H1 (cell line): ENCODE measurements at places on chromosomes 13 and 19. TPM values are rescaled to one million over a fixed set of nuclear protein-coding genes. Genes with fewer than 3 reads are reported as not detected.

The ERFL gene
- polyA plus RNA-seq, result 0.08 and 0.12 TPM in 2 replicates

The FCER2 gene
- 0.67 TPM in 2 replicates for polyA plus RNA-seq

The ENOX1 gene
- 0.23 and 0.28 TPM in 2 replicates for polyA plus RNA-seq

The SULT2B1 gene
- polyA plus RNA-seq, result 2.6 and 3.8 TPM in 2 replicates

The PPP1R13L gene
- polyA plus RNA-seq, result 9.1 and 20.4 TPM in 2 replicates

The IGSF23 gene
- polyA plus RNA-seq, result not detected in 2 replicates

The S1PR5 gene
- 2.4 and 3.6 TPM in 2 replicates for polyA plus RNA-seq

The PABPC3 gene
- 0.14 and 0.18 TPM in 2 replicates for polyA plus RNA-seq

The PINLYP gene
- polyA plus RNA-seq, result 27.1 and 31.3 TPM in 2 replicates

The NMRK2 gene
- 206 and 227 TPM in 2 replicates for polyA plus RNA-seq

The CPB2 gene
- not detected in 2 replicates for polyA plus RNA-seq

The HIF3A gene
- 38.8 and 65.9 TPM in 2 replicates for polyA plus RNA-seq

The NANOS3 gene
- 0.14 and 0.62 TPM in 2 replicates for polyA plus RNA-seq

The PLA2G4C gene
- 14.9 and 20.5 TPM in 2 replicates for polyA plus RNA-seq

The SPTBN4 gene
- polyA plus RNA-seq, result 3.0 and 4.7 TPM in 2 replicates

The FOSB gene
- 0.44 and 1.2 TPM in 2 replicates for polyA plus RNA-seq

The ZNF649 gene
- 13.3 and 24.7 TPM in 2 replicates for polyA plus RNA-seq

The ZNF554 gene
- 1.8 and 1.9 TPM in 2 replicates for polyA plus RNA-seq
